ENCODE measurements at places on chromosomes 16 and 17.

DNA sequence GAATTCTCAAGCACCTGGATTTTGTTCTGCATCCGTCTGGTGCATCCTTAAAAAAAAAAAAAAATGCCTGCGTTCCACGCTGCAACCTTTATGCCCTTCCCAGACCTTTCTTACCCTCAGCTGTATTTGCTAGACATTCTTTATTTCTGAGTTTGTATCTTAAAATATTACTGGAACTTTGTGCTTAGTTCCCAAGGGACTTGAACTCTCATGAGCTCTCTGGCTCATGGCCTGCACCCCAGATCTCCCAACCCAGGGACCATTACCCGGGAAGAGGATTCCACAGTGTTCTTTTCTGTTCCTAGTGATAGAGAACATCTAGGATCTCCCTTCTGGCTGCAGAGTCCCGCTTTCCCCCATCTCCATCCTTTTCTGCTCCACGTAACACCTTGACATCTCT lies 28.9 kb upstream of the CLEC18A start:
- DNase-seq: no peak

DNA sequence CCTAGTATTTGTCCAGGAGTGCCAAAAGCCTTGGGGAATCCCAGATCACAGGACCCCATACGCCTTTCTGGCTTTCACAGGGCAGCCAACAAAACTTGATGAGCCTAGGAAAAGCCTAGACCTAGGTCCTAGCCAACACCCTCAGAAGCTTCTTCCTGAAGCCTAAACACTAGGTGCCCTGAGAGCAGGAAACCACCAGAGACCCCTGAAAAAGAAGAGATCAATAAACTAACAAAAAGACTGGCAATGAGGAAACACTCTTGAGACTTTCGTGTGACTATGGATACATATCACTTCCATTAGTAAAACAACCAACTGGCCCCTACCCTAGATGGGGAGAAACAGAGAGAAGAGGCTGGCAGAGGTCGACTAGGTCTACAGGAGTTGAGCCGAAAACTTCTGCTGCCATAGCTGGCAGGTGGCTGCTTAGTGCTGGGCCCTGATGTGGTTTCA lies 1.2 kb downstream of the ORMDL3 start:
- no peak for DNase-seq

DNA sequence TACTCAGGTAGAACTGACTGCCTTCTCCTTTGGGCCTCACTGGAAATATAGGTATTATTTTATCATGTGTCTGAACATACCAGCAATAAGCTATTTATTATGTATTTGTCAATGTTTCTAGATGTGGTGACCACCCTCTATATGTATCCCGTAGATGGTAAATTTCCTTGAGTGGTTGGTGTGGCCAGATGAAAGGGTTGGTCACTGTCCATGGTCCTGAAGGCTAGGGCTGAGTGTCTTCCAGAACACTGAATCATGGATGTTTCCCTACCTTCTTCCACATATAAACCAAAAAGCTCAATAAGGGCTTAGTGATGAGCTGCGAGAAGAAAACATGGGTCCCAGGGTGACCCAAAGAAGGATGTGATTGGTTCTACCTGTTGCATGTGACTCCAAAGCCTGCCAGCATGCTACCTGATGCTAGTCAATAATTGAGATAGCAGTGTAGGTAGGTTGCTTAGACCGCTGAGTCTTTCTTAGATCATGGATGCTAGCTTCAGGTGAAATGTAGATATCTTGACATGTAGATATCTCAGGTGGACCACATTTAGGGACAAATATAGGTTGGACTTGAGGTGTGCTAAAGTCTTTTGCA lies 150.3 kb downstream of the ASIC2 start:
- no peak for DNase-seq

DNA sequence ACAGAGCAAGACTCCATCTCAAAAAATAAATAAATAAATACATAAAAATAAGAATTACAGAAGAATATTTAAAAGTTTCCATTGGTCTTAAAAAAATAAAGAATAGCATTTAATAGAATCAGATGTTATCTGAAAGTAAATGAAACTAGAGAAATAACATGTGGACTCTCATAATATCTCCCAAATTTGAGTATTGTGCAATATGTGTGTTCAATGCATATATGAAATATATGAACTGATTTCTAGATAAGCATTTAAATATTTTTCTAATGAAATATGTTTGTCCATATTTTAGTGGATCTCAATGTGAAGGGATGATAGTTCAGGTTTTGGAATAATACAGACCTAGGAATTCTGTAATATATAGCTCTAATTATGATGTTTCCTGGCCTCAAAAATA lies 265.9 kb upstream of the PMFBP1 start:
- no peak for DNase-seq

DNA sequence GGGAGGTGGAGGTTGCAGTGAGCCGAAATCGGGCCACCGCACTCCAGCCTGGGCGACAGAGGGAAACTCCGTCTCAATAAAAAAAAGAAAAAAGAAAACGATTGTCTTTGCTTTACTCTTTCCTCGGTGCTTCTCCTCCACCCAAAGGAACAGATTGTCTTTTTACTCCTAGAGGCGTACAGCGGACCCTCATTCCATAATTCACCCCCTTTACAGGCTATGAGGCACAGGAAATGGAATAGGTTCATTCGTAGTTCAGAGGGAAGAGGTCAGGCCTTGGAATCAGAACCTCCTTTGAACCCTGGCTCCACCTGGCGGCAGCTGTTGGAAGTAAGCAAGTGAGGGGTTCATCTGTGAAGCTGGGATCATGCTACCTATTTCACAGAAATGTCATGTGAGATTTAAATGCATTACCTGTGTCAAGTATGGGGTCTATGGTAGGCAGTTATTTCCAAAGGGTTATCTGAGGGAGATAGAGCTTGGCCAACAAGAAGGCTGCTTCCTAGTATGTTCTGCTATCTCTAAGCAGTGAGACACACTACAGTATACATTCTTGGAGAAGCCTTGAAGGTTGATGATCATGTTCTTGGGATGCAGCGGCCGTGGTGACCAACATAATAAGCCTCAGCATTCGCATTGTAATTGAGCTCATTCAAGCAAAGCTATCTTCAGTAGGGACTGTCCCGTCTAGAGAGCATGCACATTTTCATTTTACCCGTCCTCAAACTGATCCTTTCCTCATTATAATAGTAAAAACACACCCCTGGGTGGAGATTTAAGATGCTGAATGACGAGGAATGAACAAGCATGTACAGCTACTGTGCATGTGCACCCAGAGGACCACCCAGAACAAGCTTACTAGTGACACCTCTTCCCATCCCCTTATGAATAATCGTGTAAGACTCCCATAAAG lies 18.7 kb upstream of the ZNF689 start:
- DNase-seq: peak; percentile 73

- DNase-seq: no peak
Observed at GRCh38 chr16:78297066-78297666, 197.7 kb downstream of the WWOX start.

DNA sequence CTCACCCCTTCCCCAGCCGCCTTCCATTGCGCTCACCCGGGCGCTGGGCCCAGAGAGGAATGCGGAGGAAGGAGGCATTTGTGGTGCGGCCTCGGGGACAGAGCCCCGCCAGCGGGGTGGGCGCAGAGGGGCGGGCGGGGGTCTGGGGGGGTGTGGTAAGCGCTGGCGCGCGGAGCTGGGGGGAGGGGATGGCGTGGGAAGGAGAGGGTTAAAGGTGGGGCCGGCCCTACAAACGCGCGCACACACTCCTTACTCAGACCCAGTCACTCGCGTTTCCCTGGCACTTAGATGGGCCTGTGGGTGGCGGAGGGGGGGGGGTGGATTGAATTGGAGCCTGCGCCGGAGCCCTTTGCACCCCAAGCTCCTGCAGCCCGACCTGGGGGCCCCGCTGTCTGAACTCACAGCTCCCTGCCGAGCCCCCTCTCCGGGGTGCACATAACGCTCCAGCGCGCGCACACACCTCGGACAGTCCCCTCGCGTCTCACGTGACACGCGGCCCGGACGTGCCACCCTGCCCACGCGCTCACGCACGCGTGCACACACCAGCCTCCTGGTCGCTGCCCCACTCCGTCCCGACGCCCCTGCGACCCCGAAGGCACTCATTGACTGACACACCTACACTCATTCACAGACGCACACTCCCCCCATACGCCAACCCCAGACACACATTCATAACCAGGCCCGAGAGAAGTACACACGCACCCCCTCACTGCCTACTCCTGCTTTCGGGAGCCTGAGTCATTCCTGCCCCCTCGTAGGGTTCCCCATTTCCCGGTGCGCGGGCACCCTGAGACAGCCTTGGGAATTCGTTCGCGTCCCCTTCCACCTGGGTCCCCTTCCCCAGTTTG lies 844 bp downstream of the TBKBP1 start:
- DNase-seq: peak; percentile 61

DNA sequence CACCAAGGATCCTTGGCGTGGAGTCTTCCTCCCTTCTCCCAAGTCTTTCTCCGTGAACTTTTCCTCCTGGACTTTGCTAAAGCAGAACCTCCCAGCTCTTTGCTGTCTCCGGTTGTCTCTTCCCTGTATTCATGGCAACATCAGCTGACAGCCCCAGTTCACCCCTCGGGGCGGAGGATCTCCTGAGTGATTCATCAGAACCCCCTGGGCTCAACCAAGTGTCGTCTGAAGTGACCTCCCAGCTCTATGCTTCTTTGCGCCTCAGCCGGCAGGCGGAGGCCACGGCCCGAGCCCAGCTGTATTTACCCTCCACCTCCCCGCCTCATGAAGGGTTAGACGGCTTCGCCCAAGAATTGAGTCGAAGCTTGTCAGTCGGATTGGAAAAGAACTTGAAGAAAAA lies 943 bp downstream of the CNTROB start:
- DNase-seq: peak; percentile 55

- DNase-seq: no peak
Observed at GRCh38 chr17:72517413-72518158, 396.8 kb downstream of the SOX9 start.

DNA sequence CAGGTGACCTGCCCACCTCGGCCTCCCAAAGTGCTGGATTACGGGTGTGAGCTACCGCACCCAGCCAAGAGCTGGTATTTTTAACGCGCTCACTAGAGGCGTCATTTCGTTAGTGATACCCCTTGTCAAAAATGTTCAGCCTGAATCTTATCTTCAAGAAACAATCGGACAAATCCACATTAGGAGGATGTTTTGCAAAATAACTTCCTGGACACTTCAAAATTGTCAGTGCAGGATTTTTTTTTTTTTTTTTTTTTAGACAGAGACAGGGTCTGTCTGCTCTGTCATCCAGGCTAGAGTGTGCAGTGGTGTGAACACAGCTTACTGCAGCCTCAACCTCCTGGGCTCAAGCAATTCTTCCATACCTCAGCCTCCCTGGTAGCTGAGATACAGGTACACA lies 63.0 kb downstream of the RMI2 start:
- no peak for DNase-seq

DNA sequence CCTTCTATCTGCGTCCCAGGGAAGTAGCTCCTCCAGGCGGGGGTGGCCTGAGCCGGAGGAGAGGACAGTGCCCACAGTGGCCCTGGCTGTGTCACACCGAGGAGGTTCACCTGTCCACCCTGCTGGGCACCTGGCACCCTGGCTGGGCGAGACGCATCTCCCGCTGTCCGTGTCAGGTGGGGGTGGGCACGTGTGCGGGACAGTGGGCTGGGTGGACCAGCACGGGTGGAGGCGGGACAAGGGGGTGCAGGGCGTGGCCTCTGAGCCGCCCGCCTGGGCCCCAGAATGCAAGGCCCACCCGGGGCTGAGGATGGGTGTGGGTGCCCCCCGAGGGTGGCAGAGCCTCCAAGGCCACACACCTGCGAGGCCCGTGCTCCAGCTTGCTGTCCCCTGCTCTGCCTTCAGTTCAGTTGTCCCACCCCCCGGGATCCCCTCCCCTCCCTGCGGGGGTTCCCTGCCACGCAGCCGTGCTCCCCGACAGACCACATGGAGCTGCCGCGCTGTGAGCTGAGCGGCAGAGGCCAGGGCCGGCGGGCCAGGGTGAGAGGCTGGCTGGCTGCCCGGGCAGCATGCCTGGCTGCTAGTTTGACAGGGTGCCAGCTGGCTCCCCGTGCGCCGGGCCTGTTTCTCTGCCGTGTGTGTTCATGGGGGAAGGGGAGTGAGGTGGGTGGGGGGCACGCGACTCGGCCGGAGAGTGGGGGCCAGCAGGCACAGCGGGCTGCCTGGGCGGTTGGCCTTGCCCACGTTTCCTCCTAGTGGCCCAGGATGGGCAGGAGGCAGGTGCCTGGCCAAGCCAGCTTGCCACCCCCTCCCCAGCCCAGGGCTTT lies 33.9 kb downstream of the BAHCC1 start:
- DNase-seq: peak; percentile 65

- DNase-seq: no peak
Observed at GRCh38 chr16:54453871-54454270, 167.3 kb upstream of the IRX3 start.

GRCh38 chr16:14324581-14324980 lies 253.5 kb downstream of the MRTFB start:
- peak; percentile 17 for DNase-seq

- no peak for DNase-seq
Observed at GRCh38 chr16:1653023-1653422, 25.1 kb upstream of the JPT2 start.

- no peak for DNase-seq
Observed at GRCh38 chr17:53909802-53910201, 87.1 kb downstream of the KIF2B start.

GRCh38 chr17:19978209-19978802 lies 678 bp upstream of the AKAP10 start:
- no peak for DNase-seq

DNA sequence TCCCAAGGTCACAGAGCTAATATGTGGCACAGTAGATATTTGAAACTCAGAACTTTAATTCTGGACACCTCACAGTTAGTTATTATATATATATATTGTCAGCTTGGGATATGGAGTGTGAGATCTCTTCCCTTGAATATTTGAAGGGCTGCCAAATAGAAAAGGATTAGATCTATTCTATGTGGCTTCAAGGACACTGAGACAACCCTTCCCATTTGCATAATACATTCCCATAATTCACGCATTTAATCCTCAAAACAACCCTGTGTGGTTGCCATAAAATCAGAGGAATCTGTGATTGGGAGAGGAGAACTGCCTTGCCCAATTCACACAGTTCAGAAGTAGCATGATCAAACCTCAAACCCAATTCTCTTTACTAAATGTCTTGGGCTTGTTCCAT lies 365.8 kb upstream of the DYNLRB2 start:
- DNase-seq: no peak
